ENCODE measurements at places on chromosomes 5 and 9.

DNA sequence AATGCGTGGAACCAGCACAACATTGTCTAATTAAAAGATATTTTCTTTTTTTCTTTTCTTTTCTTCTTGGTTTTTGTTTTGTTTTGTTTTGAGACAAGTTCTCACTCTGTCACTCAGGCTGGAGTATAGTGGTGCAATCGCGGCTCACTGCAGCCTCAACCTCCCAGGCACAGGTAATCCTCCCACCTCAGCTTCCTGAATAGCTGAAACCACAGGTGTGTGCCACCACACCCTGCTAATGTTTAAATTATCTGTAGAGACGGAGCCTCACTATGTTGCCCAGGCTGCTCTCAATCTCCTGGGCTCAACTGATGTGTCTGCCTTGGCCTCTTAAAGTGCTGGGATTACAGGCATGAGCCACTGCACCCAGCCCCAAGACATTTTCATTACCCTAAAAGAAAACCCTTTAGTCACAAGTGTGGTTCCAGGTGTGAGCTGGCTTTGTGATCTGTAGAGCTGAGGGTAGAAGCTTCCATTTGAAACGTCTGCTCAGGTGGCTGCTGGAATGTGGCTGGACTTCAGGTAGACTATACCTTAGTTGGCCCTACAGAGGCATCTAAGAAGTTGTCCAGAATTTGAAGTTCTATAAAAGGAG, 19.1 kb upstream of the NEK6 start:
- ATAC-seq: no peak

- ATAC-seq: no peak
Observed at GRCh38 chr9:136403538-136403914, 3.6 kb upstream of the SNAPC4 start.

GRCh38 chr9:97703437-97704344, 6.6 kb upstream of the XPA start:
- peak; percentile 94 for ATAC-seq

DNA sequence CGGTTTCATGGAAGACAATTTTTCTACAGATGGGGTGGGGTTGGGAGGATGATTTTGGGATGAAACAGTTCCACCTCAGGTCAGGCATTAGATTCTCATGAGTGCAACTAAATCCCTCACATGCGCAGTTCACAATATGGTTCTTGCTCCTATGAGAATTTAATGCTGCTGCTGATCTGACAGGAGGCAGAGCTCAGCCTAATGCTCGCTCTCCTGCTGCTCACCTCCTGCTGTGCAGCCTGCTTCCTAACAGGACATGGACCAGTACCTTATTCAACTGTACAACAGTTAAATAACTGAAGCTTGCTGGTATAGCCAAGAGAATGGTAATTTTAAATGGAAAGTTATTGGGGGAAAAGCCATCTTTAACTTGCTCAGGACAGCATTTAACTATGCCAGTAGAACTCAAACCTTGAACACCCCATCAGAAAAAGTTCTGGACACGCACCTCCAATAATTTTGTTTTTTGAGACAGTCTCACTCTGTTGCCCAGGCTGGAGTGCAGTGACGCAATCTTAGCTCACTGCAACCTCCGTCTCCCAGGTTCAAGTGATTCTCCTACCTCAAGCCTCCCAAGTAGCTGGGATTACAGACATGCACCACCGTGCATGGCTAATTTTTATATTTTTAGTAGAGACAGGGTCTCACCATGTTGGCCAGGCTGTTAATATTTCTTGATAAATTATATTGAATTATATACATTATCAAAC, 27.7 kb downstream of the HMGCR start:
- ATAC-seq: 0 out of 3 replicates have a peak, but pooled peaks have one; percentile 8

- peak; percentile 44 for ATAC-seq
Observed at GRCh38 chr5:79074641-79075040, 5.1 kb downstream of the BHMT2 start.

DNA sequence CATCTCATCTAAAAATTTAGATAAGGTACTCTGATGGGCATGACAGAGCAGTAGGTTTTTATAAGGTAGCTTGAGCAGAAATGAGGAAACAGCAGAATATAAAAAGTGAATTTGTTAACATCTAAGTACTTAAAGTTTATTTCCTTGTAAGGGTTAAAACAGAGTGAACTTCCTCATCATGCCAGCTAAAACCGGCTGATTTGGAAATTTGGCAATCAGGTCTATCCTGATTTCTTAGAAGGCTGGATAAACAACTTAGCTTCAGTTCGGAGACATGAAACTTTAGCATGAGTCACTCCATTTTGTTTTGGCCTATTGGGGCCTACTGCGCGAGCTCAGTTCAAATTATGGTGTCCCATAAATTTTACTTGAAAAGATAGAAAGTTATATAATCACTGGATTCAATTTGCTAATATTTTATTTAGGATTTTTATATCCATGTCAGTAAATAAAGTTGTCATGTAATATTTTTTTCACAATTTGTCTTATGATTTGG, 241.6 kb upstream of the RORB start:
- ATAC-seq: no peak

GRCh38 chr9:89961616-89962341, 357.0 kb downstream of the GADD45G start:
- no peak for ATAC-seq

- ATAC-seq: no peak
Observed at GRCh38 chr5:178308541-178309092, 76.0 kb upstream of the PHYKPL start.

GRCh38 chr9:77961541-77961940, 70.1 kb downstream of the GNAQ start:
- ATAC-seq: peak; percentile 50

GRCh38 chr9:92138157-92138959, 23.1 kb upstream of the SPTLC1 start:
- ATAC-seq: peak; percentile 77

DNA sequence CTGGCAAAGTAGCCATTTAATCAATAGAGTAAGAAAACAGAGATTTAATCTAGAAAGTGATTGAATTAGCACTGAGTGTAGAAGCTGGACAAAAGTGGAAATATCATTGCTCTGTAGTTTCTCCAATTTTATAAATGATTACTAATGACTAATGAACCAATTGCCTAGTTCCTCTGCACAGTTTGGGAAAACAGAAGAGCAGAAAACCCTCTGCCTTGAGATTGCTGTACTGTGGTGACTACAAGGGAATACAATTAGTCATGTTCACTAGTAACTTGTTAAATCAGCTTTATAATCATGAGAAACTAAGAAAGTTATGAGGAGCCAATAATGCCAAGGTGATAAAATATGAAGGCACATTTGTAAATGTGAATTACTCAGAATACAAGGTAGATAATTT, 21.1 kb upstream of the C6 start:
- ATAC-seq: no peak

Data from SK-N-SH treated with all-trans-retinoic acid at 6 μM for 48 hours (cell line).